ENCODE measurements at places on chromosomes 1 and 21.

GRCh38 chr1:210236386-210236839, 3.8 kb downstream of the SERTAD4 start:
- DNase-seq, result no peak

DNA sequence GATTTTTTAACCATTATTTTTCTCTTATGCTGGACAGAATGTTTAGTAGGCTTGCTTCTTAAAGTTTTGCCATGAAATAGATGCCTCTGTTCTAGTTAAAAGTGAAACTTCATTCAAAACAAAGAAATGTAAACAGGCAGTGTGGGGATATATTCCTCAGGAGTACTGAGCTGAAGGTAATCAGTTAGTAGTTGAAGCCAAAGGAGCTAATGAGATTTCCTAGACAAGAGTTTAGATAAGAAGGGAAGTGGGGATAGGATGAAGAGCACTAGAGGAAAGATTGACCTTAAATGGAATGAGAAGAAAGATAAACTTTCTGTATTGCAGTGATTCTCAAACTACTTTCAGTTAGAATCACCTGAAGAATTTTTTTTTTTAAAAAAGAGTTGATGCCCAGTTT, 23.9 kb downstream of the PRRC2C start:
- DNase-seq, result no peak

- DNase-seq, result no peak
Observed at GRCh38 chr1:45718289-45718688, 30.3 kb downstream of the TMEM69 start.

DNA sequence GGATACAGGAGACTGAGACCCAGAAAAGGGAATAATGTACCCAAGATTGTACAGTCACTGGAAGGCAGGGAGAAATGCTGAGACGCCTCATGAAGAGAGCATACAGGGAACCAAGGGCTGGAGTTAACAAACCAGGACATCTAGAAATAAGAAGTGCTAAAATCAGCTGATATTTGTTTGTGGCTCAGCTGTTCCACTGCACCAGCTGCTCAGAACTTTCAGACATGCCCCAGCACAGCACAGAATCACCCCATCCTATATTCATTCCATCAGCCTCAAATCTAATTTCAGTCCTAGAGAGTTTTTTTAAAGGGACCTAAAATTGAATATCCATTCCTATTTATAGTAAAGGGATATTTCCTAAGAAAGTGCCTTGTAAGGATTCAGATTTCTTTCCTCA, 60.2 kb downstream of the DAB1 start:
- DNase-seq, result no peak

GRCh38 chr1:88488237-88488636, 195.8 kb upstream of the PKN2 start:
- DNase-seq, result no peak

DNA sequence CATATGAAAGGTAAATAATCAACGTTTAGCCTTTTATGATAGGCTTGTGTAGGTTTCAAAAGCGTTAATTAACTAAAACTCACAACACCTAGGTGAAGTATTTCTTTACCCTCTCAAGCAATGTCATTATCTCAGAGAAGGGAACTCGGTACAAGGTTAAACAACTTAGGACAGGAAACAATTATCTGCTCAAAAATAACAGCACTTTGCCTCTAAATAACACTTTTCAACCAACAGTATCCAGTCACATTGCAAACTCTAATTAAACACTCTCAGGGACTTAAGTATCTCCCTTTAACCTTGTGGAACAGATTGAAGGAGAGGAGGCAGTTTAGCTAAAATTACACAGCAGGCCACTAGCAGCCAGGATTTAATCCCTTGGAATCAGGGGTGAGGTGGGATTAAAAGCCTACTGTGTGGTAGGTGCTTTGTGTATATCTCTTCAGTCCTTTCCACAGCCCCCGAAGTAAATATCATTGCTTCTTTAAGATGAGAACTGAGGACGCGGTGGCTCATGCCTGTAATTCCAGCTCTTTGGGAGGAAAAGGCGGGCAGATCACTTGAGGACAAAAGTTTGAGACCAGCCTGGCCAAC, 5.2 kb upstream of the AKNAD1 start:
- no peak for DNase-seq

- DNase-seq, result no peak
Observed at GRCh38 chr1:29123053-29123886, 433 bp downstream of the TMEM200B start.

- DNase-seq, result no peak
Observed at GRCh38 chr1:53826367-53826766, 11.7 kb downstream of the NDC1 start.
